Stomach (tissue), 19 donors: ENCODE measurements at places on chromosomes 6 and 20. TPM values are rescaled to one million over a fixed set of nuclear protein-coding genes. Genes with fewer than 3 reads are reported as not detected.

DNA sequence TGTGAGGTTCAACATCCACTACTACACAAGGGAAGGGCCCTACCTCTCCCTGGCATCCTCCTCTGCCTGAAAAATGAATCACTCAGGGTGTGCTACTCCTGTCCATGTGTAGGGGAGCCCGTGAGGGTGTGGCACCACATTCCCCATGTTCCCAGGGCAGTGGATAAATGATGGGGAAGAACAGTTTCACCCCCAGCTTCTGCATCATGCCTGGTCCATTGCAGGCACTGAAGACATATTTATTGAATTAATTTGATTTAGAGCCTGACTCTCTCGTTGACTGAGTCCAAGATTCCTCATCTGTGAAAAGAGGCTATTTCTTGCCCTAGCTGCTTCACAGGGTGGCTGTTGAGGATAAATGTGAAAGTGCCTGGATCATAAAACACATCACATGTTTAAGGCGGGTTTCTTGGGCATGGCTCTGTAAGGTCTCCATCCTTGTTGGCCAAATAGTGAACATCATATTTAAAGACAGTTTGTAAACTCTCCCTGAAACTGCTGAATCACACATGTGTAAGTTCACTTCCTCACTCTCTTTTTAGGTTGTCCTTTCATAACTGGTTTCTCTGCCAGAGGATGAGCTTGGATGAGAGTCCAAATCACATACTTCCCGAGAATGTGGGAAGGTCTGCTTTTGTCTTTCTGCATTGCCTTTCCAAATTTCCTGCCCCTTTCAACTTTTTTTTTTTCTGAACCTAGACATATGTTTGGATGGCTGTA lies 79.7 kb upstream of the FYN start:
- no peak for DNase-seq

- no peak for DNase-seq
These were observed 258.0 kb downstream of the MEI4 start for GRCh38 chr6:77910826-77911225.

DNA sequence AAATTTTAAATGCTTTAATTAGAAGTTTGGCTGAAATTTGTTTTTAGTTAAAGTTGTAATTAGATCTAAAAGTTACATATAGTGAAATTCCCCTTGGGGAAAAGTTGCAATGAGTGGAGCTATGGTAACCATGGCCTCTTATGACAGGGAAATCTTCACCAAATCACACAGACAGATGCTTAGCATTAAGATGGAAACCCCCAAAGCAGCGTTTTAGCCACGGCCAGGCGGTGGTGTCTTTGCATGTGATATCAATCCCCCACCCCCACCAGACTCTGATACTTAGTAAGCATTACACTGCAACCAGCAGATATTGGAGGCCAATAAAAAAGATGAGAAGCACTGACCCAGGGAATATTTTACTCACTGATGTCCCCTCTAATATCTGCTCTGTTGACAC lies 75.7 kb downstream of the REPS1 start:
- no peak for DNase-seq

DNA sequence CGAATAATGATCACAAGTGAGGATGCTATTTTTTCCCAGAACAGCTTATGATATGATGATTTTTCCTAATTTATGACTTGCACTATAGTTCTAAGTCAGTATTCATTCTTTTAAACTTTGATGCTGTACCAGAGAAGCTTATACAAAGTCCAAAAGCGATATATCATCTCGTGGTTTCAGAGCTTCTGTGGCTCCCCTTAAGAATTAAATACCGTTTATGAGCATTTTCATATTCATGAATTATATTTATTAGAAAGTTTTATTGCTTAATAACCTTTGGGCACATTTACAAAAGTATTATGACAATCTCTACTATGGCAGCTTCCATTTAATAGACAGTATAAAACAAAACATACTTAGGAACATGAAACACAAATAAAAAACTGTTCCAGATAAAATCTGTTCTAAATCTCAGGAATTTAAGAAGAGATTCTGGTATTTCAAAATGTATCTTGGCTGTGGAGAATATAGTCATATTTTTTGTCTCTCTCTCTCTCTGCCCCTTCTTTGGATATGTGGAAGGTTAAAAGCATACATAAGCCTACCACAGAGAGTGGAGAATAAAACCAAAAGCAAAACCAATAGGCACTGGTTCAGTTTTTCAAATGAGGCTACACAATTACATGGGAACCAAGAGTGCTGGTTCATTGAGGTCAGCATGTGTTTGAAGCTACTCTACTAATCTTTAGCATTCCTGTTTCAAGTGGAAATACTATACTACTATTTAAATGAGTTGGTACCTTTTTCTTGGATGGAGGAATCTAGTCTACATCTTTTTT lies 884.5 kb upstream of the GJE1 start:
- DNase-seq = no peak

NMBR gene
- not detected for total RNA-seq

ZC2HC1B gene
- not detected for total RNA-seq

DNA sequence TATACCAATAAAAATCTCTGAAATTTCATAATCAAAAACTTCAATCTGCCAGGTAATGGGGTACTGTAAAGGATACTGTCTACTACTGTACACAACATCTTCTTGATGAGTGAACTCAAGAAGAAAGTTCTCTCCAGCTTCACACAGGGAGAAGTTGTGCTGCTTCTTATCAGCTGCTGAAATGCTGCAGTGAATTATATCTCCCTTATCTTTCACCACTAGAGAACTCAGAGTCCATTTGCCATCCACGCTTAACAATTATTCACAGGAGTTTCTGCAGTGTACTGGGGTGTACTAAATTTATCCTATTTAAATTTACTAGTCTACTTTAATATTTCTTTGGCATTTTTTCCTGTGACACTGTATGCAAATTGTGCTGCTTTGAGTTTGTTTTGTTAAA lies 384.8 kb downstream of the TFAP2B start:
- no peak for DNase-seq

KHDC1 gene
- total RNA-seq = 1.8 TPM
